ENCODE measurements at places on chromosomes 4 and X.

GRCh38 chr4:187416216-187416615 is 579.4 kb upstream of the ZFP42 start:
- no peak for DNase-seq

DNA sequence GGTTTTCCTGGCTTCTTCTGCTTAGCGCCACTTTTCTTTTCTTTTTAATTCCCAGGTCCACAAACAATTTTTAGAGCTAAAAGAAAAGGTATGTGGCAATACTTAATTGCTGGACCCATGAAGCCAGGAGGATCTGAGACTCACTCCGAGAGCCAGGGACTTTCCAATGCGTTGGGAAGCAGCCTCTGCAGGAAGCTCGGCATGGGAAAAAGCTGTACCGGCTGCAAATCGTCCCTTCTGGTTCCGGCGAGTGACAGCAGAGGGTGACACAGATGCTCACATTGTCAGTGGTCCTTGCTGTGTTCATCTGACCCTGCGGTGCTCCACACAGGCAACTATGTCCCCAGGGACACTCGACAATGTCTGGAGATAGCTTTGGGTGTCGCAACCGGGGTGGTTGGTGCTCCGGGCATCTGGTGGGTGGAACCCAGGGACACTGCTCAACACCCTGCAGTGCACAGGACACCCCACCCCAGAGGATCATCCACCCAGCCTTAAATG is 164.0 kb downstream of the PRKX start:
- DNase-seq: peak; percentile 38

- DNase-seq: no peak
These were observed 825.6 kb upstream of the INTU start for GRCh38 chr4:126807132-126807531.

DNA sequence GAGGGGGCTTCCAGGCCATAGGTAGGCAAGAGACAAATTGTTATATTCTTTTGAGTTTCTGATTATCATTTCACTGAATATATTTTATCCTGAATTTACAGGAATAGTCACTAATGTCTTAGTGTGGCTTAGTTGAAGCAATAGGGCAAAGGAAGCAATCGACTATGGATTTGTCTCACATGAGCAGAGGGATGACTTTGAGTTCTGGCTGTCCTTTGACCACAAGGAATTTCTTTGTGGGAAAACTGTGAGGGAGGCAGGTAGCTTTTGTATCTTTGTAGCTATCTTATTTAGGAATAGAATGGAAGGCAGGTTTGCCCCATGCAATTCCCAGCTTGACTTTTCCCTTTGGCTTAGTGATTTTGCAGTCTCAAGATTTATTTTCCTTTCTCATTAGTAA is 207.3 kb upstream of the ANXA10 start:
- DNase-seq: no peak

GRCh38 chr4:36053930-36054329 is 190.4 kb downstream of the ARAP2 start:
- peak; percentile 65 for DNase-seq

DNA sequence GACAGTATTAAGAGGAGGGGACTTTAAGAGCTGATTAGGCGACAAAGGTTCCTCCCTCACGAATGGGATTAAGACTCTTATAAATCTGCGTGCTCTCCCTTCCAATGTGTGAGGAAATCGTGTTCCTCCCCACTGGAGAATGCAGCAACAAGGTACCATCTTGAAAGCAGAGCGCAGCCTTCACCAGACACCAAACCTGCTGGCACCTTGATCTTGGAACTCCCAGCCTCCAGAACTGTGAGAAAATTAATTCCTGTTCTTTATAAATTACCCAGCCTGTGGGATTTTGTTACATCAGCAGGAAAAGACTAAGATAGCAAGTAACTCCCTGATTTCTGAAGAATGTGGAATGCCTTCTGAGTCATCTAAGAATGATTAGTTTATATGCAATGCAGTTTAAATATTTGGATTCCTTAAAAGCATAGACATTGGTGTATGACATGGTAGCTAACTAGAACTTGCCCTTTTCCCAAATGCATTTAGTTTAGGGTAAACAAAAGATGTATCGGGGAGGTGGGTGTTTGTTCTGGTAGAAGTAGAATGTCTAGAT is 86.1 kb downstream of the USP46 start:
- DNase-seq: peak; percentile 22
